ENCODE measurements at places on chromosomes 16 and 17.

GRCh38 chr16:60230666-60231065 lies 1496.5 kb upstream of the GOT2 start:
- DNase-seq = no peak

DNA sequence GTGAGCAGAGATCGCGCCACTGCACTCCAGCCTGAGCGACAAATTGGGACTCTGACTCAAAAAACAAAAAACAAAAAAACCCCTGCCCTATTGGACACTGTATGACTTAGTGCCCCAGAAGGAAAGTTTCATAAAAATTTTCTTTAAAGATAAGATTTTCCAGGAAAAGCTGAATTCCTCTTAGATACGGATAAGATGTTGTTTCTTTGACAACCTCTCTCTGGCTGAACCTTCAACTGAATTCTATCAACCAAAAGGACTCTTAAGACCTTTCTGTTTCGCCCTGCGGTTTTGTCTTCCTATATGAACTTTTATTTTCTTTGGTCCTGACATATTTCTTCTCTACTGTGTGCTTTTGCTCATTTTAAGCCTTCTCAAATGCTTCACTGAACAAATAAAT lies 35.8 kb downstream of the CPPED1 start:
- DNase-seq = no peak

GRCh38 chr17:20267459-20267842 lies 199.9 kb downstream of the LGALS9B start:
- DNase-seq = peak; percentile 17

DNA sequence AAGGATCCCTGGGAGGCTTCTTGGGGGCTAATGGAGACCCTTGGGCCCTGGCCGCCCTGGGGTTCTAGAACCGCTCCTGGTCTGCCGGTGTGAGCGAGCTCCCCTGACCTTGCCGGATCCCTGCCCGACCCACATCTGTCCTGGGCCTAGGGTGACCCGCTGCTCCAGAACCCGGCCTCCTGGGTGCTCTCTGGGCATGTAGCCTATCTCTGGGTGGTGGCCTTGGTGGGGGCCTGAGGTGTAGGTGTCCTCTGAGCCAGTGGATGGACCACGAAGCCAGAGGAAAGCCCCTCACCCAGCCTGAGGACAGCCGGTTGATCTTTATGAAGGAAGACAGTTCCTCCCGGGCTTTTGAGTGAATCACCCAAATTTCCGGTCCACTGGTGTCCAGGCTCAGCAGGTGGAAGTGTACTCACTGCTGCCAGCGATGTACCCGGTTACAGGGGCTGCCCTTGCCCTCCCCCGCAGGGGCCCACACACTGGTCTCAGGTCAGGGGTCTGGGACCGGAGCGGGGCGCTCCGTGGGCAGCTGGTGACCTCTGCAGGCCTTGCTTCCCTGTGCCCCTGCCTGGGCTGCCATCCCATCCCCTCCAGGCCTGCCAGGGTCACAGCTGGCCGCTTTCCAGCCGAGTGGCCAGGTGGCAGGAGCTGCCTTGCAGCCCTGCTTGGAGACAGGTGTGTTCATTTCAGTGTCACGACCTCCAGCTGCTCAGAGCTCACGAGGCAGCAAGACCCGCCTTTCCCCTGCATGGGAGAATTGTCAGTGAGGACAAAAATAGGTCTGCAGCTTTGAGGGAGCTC lies 10.5 kb upstream of the GSE1 start:
- no peak for DNase-seq

DNA sequence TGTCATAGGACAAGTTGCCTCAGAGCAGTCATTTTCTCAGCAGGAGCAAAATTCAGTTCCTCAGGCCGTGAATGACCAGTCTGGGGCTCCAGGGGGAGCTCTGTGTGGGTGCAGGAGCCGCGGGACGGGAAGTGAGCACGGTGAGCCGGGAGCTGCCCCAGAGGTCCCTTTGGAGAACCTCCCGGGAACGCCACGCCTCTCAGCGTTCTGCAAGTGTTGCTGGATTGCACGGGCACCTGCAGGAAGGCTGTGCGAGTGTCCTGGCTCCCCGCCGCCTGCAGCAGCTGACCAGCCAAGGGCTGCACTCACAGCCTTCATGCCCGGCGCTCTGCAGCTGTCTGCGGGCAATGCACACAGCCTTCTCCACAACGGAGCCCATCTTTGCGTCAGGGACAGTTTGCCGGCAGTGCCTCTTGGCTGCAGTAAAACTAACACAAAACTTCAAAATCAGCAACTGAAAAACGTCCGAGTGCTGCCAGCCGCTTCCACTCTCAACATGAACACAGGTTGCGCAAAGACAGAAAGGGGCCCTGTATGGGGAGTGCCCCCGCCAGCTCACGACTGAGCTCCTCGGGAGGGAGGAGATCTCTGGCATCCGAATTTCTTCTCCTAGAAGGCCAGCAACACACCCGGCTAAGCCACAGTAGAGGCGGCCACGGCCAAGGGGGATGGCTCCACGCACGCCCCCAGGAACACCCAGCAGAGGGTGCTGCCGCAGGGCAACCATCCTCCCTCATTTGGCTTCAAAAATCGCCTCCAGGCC lies 16.0 kb downstream of the NDUFAF8 start:
- no peak for DNase-seq

DNA sequence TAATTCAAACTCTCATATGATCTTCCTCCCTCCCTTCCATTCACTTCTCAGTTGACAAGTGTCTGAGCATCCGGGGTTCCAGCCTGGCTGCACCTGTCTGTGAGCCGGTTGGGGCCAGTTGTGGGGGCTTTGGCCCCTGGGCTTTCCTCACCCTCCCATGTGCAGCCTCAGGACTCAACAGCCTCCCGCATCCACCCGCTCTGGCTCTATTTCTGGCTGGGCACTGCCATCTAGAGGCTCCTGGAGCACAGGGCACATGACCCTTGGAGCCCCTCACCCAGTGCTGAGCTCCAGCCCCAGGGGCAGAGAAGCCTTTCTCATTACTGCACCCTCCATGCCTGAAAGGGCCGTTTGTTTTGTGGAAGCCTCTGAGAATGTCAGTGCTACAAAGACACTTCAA lies 43.3 kb downstream of the HAPSTR1 start:
- peak; percentile 45 for DNase-seq

DNA sequence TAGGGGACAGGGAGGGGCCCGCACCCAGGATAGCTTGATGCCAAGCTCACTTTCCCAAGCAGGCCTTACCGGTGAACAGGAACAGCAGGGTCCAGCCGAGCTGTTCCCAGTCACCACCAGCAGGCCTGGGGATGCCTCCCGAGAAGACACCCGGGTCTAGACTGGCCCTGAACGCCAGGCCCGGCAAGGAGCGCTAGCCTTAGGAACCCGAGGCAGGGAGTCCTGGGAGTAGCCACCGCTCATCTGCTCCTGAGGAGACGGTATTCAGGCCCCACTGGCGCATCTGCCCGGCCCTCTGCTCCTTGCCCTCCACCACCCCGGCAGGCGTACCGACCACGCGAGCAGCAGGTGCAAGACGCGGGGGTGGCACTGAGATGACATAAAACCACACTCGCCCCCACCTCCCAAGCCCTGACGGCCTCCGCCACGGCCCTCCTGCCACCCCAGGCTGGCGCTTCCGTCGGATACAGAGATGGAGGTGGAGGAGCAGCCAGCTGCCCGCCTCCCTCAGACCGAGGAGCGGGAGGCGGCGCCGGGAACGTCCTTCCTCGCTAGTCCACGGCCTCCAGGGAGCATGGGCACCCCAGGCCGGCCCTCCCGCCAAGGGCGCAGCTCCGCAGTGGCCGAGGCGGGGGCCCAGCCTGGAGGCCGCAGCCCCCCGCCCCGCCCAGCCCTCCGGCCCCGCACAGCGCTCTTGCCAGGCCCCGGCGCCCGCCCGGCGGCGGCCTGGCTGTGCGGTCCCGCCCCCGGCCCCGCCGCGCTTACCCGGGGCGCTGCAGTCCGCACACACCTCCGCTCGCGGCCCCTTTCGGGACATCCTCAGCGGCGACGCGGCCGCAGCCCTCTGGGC lies 661 bp downstream of the GIT1 start:
- DNase-seq = no peak

DNA sequence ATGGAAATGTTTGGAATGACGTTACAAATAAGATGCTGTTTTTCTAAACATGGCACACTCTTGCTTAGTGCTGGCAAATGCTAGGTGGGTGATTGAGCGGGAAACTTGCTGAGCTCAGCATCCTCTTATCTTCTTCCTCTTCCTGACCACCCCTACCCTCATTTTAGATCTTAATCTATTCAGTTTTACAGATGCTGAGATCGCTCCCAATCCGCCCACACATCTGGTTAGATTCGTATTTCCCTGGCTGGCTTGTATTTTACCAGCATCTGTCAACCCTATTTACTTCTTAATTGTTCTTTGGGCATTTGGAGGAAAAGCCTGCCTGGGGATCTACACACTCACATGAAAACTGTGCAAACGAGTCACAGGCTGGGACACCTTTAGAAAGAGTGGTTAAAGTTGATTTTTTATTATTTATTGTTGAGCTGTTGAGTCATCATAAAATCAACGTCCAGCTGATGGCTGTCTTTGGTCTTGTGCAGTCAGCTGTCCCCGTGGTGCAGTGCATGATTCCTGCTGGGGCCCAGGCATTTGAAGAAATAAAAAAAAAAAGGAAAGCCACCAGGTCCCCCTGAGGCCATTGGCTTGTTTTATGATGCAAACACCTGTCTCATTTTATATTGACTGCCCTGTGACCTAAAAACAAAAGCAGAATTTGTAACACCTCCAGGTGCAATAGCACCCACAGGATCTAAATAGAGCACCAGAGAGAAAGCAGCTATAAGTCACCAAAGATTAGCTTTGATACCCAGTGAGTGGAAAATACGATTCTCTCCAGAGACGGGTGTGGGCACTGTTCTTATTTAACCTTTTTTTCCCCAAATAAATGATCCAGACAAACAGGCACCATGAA lies 258.6 kb downstream of the HS3ST3B1 start:
- DNase-seq = no peak

DNA sequence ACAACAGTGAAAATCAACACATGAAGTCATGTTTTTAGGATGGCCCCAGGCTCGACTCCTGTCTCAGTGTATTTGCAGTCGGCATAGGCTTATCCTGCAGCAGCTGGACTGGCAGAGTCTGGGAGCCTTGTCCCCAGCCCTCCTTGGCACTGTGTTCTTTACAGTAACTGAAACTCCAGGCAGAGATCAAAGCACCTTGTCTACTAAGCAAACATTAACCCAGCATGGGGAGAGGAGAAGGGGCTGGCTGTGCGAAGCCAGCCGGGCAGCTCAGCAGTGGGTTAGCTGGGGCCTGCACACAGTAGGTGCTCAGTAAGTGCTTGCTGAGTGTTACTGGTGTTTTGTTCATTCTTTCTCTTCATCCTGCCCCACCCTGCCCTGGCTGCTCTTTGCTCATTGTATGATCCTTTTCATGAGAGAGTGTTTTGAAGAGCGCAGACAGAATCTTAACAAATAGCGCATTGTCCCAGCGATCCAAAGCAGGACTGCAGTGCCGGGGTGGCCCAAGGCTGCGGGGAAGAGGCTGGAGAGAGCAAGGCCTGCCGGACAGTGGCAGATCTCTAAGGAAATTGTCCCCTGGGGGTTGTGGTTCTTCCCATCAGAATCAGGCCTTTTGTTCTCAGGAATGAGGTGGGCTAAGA lies 23.5 kb upstream of the ITGB4 start:
- no peak for DNase-seq

DNA sequence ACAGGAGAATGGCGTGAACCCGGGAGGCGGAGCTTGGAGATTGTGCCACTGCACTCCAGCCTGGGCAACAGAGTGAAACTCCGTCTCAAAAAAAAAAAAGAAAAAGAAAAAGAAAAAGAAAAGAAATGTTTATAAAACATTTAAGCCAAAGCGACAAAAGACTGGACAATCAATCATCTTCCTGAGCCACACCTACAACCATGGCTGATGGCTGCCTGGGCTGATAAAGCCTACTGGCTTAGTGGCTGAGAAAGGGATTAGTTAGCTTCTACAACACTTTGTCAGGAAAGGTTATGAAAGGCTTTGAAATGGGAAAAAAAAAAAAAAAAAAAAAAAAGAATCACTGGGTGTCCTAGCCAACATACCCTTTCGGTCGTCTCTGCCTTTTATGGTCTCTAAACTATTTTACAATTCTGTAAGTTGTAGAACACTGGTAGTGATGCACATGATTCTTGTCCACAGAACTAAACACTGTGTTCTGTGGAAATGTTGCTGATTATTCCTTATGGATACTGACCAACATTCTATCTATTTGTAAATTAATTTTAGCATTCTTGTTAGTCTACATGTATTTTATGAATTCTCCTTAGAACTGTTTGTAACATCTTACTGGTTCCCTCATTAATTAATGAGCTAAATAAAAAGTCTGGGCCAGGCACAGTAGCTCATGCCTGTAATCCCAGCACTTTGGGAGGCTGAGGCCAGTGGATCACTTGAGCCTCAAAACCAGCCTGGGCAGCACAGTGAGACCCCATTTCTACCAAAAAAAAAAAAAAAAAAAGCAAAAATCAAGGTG lies 45.5 kb downstream of the ZZEF1 start:
- DNase-seq = no peak

DNA sequence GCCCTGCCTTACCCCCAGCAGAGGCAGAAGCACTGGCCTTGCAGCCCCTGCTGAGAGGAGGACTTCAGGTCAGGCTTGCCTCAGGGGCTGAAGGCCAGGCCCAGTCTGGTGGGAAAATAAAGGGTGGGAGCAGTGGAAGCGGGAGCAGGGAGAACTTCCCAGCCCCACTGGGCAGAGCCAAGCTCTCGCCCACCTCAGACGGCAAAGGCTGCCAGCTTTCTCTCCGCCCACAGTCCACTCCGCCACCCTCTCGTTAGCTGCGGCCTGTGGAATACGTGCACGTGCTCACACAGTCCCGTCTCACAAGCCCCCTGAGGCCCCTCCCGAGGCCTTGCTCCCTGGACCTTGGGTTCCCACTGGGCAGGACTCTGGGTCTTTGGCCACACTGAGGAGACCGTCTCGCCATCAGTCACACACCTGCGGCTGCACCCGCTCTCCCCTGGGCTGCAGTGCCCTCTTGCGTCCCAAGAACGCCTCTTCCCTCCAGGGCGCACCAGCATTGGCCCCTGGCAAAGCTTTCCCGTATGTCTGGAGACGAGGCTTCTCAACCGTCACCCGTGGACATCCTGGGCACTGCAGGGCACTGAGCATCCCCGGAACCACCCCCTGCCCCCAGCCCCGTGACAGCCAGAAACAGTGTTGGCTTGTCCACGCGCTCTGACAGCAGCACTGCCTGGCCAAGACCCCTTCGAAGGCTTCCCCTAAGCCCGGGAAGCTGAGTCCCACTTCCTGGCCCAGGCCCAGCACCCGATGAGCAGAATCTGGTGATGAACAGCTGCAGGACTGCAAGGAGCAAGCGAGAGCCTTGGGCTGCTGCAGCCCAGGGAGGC lies 8.3 kb downstream of the MRPL28 start:
- DNase-seq = peak; percentile 56

GRCh38 chr16:1942810-1943726 lies at the start of gene MSRB1:
TSS of gene MSRB1 (minus strand) at chr16:1943199. CDS start at chr16:1943156, 43 bp downstream.
- peak; percentile 98 for DNase-seq

- DNase-seq = no peak
Measured at GRCh38 chr16:8493972-8494371, 96.3 kb downstream of the TMEM114 start.

DNA sequence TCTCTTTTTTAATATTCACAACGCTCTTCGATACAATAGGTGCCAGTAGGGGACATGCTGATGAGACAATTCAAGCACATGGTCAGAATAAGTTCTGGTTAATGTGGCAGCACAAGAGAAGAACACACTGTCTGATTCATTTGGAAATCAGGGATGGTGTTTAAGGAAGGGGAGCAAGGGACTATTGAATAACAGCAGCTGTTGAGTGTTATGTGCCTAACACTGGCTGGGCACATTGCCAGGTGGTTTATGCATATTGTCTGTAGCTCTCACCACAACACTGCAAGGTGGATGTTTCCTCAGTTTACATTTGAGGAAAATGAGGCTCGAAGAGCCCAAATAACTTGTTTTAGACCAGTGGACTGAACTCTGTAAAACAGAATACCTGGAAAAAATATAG lies 44.2 kb downstream of the LYRM9 start:
- no peak for DNase-seq

Measured in stimulated activated CD4-positive, alpha-beta T cell treated with anti-CD3 and anti-CD28 coated beads, Interleukin-12 subunit alpha, Interleukin-12 subunit beta, amount 100 ng/mL, for 24 hours (primary cell).